ENCODE measurements at places on chromosomes 1 and 21. TPM values are rescaled to one million over a fixed set of nuclear protein-coding genes. Genes with fewer than 3 reads are reported as not detected.

AMPD2 gene
- total RNA-seq = 119 TPM

DNA sequence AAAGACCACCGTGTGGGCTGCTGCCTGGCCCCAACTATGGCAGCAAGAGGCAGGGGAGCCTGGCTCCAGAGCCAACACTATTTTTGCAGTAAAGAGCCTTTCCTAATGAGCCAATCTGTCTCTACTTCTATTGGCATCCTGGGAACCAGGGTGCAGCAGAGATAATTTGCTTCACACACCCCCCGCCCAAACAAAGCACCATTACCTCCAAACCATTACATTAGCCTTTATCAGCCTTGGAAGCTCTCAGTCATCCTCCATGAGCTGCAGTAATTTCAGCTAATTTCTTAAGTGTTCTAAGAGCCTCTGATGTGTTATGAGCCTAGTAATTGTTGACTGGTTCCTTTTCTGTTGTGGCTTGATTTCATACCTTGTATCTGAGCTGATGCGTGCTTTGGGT lies 21.6 kb downstream of the ARMH1 start:
- no peak for DNase-seq

DNA sequence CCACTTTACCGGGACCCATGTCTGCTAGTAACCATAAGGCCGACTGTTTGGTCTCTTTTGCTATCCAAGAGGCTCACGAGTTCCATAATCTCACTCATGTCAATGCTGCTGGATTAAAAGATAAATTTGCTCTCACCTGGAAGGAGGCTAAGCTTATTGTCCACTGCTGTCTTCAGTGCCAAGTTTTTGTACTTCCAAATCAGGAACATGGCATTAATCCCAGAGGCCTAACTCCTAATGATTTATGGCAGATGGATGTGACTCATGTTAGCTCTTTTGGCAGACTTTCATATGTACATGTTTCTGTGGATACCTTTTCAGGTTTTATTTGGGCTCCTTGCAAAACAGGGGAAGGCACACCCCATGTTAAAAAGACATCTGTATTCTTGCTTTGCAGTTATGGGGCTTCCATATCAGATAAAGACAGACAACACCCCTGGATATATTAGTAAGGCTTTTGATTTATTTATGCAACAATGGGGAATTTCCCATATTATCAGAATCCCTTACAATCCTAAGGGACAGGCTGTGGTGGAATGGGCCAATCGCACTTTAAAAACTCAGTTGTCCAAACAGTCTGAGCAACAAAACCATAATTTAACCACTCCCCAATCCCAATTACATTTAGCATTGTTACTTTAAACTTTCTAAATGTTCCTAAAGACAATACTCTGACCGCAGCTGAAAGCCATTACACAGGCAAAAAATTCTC lies 162.7 kb downstream of the IER5 start:
- peak; percentile 6 for DNase-seq

- no peak for DNase-seq
Measured at GRCh38 chr21:34881839-34882371, 167.2 kb downstream of the RUNX1 start.

CD1B gene
- not detected for total RNA-seq

- no peak for DNase-seq
Measured at GRCh38 chr1:104248385-104248784, 498.7 kb downstream of the AMY1C start.

DNA sequence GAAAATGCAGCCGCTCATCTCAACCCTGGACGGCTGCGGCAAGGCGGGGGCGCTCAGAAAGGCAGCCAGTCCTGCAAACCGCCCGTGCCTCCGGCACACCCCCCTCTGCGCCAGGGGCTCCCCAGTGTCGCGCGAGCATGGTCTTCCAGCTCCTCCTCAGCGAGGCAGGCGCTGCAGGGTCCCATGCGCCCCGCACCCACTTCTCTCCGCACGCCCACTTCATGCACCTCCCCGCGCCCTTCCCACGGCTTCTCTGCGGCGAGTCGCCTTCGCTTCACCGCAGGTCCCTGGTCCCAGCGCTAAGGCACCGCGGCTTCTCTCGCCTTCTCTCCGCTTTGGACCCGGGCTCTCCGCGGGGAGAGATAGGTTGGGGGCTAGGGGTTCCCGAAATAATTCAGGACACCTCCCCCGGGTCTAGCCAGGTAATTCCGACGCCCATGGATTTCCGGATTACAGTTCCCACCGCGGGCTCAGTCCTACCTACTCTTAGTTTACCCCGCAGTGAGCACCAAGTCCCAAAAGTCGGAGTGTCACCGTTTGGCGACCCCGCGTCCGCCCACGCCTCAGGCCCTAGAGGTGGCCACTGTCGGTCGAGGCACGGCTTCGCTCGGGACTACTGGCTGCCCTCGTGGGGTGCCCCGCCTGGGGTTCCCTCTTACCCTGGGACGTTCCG lies 67.5 kb downstream of the SYT2 start:
- DNase-seq = no peak

GRCh38 chr1:17200756-17201155 lies 4.2 kb upstream of the PADI1 start:
- no peak for DNase-seq

SSX2IP gene
- 27.5 TPM for total RNA-seq

DNA sequence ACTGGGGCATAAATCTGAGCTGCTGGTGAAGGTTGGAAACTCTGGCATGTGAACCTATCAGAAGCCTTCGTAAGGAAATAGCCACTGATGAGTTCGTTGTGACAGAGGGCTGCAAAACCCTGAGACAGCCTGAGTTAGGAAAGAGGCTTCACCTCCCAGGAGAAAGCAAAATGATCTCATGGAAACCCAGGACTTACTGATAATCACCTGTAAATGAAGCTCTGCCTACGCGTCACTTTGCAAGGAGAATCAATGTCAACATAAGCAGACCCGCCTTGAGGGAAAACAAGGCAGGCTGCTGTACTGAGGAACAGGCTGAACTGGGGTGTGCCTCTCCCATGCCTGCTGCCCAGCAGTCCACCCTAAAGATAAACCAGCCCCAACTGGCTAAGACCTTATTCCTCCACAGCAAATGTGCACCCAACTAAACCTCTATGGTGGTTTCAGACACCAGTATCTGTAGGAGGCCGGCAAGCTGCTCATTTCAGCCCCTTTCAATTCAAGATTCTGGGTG lies 46.8 kb upstream of the SLC44A3 start:
- DNase-seq = no peak

DNA sequence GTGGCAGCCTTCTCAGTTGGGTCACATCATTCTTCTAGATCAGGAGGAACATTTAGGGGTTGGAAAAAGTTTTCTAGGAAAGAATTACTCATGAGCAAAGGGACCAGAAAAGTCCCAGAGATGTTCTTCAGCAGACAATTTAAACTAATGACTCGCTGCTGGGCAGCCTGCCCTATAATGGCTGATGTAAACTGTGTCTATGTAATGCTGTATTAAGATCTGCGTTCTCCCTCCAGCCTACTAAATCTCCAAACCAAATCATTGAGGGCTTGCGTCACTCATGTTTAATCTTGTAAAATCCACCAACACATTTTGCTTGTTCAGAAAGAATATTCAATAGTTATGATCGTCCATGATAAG lies 92.1 kb downstream of the LRRC8C start:
- DNase-seq = peak; percentile 90

- DNase-seq = no peak
Measured at GRCh38 chr1:220887520-220888416, 8.5 kb downstream of the HLX start.

GRCh38 chr1:80531182-80531581 lies 1269.6 kb upstream of the ADGRL2 start:
- DNase-seq = no peak

EEIG2 gene
- total RNA-seq = 26.7 TPM

- peak; percentile 49 for DNase-seq
Measured at GRCh38 chr1:42186152-42186551, 21.6 kb upstream of the GUCA2A start.

GRCh38 chr1:207004931-207005830 lies 27.4 kb downstream of the C1orf116 start:
- peak; percentile 87 for DNase-seq

RPTN gene
- not detected for total RNA-seq

NTRK1 gene
- not detected for total RNA-seq

DNA sequence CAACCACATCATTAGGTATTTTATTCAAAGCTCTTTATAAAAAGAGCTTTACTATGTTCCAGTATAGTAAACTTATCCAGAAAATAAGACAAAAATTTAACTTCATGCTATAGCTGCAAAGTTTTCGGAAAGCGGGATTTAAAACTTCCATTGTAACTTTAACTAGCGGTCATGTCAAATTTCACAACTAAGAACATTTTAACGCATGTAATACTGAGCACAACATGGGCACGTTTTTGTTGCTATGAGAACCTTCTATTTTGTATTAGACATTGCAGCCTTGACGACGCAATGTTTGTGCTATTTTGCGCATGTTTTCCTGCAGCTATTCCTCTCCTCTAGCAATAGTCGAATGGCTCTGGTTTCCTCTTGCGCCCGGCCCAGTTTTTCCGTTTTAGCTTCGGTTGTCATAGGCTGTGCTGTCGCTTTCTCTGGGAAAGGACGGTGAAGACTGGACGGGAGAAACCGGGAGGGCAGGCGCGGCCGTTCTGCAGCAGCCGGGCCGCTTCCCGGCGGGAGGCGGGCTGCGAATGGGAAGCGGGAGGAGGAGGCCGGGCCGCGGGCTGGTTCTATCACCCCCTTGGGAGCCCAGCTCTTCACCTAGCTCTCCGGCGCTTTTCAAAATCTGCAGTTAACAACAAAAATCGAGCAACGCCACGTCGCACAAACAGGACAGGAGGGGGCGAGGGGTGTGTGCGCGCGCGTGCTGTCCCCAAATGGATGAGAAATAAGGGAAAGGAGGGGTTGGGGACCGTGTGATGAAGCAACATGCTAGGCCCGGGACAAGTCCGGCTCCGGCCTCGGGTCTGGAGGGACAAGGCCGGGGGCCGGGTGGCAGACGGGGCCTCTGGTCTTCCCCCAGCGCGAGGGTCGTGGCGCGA lies 105.3 kb upstream of the HNRNPU start:
- DNase-seq = peak; percentile 80

- no peak for DNase-seq
Measured at GRCh38 chr1:147283011-147283410, 40.5 kb downstream of the CHD1L start.

ESRRG gene
- total RNA-seq = not detected

DNA sequence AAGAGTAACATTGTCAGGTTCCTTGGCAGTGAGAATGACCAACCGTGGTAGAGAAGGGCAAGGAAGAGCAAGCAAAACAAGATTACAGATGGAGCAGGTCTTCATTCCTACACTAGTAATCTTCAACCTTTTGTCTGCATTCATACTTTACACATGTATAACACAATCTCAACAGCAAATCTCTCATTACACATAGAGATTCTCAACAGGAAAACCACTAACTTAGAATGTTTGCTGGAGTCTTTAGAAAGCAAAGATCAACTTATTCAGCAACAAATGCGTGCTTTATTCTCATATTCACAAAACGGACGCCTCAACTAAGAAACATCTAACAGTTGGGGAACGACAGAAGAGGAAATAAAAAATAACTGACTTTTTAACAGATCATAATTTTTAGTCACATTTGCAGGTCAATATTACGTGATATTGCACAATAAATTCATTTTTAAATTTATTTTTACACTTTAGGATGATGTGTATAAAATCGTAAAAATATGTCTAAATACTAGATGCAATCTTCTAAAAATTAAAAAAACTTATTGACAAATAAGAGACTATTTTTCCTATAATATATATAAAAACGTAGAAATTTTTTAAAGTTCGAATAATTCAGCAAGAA lies 82.9 kb downstream of the ARID4B start:
- DNase-seq = no peak

- DNase-seq = no peak
Measured at GRCh38 chr1:165840423-165840822, 13.0 kb downstream of the UCK2 start.

RNU1-1 gene
- not detected for total RNA-seq

GBP7 gene
- not detected for total RNA-seq

GRCh38 chr1:59146651-59147358 lies 150.1 kb upstream of the FGGY start:
- peak; percentile 89 for DNase-seq

Measured in MG63 (cell line).